ENCODE measurements at places on chromosomes 6 and 20. TPM values are rescaled to one million over a fixed set of nuclear protein-coding genes. Genes with fewer than 3 reads are reported as not detected.
A peak's percentile ranks its signal among the peaks of the same experiment; 100 is the strongest.

DNA sequence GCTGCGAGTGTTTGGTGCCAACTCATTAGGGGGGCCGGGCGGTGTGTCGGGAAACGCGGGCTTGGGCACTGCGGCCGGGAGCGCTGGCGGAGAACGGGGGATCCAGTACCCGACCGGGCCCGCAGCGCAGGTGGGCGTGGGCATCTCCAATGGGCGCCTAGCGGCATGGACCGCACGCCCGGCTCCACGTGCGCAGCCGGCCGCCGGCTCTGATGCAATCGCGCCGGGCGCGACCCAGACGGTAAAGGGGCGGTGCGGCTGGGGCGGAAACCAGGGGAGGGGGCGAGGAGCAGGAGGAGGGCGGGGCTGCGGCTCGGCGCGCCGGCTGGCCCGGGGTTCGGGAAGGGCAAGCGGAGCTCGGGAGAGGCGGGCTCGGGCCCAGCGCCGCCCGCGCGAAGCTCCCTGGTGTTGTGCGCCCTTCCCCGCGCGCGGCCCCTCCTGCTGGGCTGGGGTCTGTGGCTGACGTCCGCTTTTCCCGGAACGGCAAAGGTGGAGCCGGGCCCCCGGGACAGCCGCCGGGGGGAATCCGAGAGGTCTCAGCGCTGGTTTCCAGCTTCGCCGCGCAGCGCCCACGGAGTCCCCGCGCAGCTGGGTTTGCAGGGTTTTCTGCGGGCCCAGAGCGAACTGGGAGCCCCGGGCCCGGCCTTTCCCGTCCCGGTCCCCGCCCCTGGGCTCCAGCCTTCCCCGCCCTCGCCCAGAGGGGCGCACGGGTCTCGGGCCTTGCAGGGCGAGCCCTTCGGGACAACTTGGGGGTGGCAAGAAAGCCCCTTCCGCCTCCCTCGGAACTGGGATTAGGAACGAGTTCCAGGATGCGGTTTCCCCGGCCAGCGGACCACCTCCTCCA, 867 bp downstream of the MTHFD1L start:
- peak overlapping the region; percentile 94 for H3K4me3 ChIP-seq
- peaks cover 8% of the 10 kb centered on the region for H3K36me3 ChIP-seq
- peaks cover 39% of the 10 kb centered on the region for H3K4me1 ChIP-seq
- DNase-seq: peak; percentile 80
- H3K27ac ChIP-seq: peak overlapping the region; percentile 85

The GSTA2 gene
- total RNA-seq: not detected

The GNL1 gene
- 88.2 TPM for total RNA-seq

DNA sequence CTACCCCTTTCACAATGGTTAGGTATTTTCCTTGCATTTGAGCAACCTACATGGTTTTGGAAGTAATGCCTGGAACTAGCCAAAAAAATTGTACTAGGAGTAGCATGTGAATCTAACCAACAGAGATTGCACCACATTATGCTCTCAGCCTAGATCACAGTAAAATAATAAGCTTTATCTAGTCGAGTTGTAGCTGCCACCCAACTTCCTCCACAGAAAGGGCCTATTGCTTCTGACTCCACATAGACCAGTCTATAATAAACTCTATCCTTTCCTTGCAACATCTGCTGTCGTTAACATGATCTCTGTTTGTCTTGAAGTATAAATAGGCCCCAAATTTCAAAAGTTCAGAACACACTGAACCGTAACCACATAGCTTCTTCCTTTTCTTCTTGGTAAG, 375.5 kb downstream of the PKHD1 start:
- DNase-seq: no peak
- H3K36me3 ChIP-seq: no peaks in the 10 kb centered on the region
- H3K4me1 ChIP-seq: no peaks in the 10 kb centered on the region
- no peak overlapping the region for H3K27ac ChIP-seq
- no peak overlapping the region for H3K4me3 ChIP-seq

GRCh38 chr6:13479971-13480434, 7.4 kb downstream of the GFOD1 start:
- H3K36me3 ChIP-seq: peaks cover 20% of the 10 kb centered on the region
- H3K4me3 ChIP-seq: no peak overlapping the region
- H3K27ac ChIP-seq: no peak overlapping the region

DNA sequence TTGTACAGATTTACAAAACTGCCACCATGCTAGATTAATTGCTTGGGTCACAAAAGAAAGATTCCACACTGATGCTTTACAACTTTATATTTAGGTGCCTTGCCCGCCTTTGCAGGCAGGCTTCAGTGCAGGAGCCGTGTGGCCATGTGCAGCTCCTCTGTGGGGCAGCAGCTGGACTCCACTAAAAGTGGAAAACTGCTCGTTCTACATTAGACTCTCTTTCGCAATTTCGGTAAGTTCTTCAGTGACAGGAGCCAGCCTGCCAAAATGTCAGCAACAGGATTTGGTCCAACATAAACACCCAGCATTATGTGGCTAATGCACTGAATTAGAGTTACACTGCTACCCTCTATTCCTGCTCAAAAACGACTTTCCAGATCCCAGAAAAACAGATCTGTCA, 174.4 kb upstream of the KCNK16 start:
- no peaks in the 10 kb centered on the region for H3K36me3 ChIP-seq
- H3K27ac ChIP-seq: no peak overlapping the region
- peaks cover 10% of the 10 kb centered on the region for H3K27me3 ChIP-seq
- no peaks in the 10 kb centered on the region for H3K4me1 ChIP-seq
- H3K4me3 ChIP-seq: no peak overlapping the region

The TPD52L1 gene
- total RNA-seq: not detected

GRCh38 chr6:73503027-73503772, 17.6 kb downstream of the EEF1A1 start:
- peaks cover 43% of the 10 kb centered on the region for H3K36me3 ChIP-seq
- no peak for DNase-seq
- no peak overlapping the region for H3K4me3 ChIP-seq

- H3K36me3 ChIP-seq: peaks cover 26% of the 10 kb centered on the region
- peak overlapping the region; percentile 81 for H3K27ac ChIP-seq
- peak overlapping the region; percentile 96 for H3K4me3 ChIP-seq
Measured at GRCh38 chr6:85449388-85449817, 480 bp upstream of the NT5E start.

GRCh38 chr6:117381749-117382148, 44.0 kb downstream of the ROS1 start:
- no peak overlapping the region for H3K4me3 ChIP-seq
- H3K36me3 ChIP-seq: no peaks in the 10 kb centered on the region
- no peaks in the 10 kb centered on the region for H3K4me1 ChIP-seq
- H3K27me3 ChIP-seq: no peaks in the 10 kb centered on the region
- no peak overlapping the region for H3K27ac ChIP-seq

- H3K36me3 ChIP-seq: no peaks in the 10 kb centered on the region
- H3K27me3 ChIP-seq: peaks cover 13% of the 10 kb centered on the region
- no peaks in the 10 kb centered on the region for H3K4me1 ChIP-seq
- H3K27ac ChIP-seq: no peak overlapping the region
- H3K4me3 ChIP-seq: no peak overlapping the region
- DNase-seq: no peak
Measured at GRCh38 chr6:40732878-40733277, 145.7 kb upstream of the LRFN2 start.

DNA sequence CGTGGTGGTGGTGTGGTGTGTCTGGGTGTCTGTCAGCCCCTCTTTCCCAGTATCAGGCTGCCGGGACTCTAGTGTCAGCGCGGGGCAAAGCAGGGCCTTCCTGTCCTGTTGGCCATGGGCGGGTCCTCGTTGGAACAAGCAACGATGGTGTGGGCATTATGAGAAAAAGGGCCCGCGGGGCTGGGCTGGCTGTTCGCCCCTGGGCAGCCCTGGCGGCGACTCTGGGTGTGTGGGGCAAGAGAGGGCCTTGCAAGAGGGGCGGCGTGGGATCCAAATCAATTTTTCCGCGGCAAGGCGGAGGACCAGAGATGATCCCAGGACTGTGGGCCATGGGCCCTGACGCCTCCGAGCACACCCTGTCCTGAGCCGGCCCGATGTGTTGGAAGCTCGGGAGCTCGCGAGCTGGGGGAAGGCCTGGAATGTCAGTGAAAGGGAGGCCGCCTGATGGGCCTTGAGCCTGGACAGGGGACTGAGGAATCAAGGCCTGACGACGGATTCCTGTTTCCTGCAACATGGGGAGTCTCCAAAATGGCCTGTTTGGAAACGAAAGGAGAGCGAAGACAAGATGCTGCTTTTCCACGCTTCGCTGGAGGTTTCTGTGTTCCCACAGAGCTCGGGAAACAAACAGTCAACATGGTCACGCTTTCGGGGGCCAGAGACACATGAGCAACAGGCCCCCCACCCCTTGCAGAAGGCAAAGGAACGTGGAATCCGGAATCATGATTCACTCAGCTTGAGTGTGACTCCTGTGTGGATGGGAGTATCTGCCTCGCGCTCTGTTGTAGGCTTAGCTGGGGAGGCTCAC, 364.7 kb upstream of the DEFB115 start:
- H3K36me3 ChIP-seq: no peaks in the 10 kb centered on the region
- peaks cover 16% of the 10 kb centered on the region for H3K27me3 ChIP-seq
- H3K27ac ChIP-seq: no peak overlapping the region
- no peaks in the 10 kb centered on the region for H3K4me1 ChIP-seq

GRCh38 chr6:33211666-33212422, 3.5 kb downstream of the RING1 start:
- DNase-seq: no peak
- H3K36me3 ChIP-seq: peaks cover 41% of the 10 kb centered on the region
- H3K4me1 ChIP-seq: peaks cover 29% of the 10 kb centered on the region
- peak overlapping the region; percentile 4 for H3K27ac ChIP-seq

The TCF21 gene
- not detected for total RNA-seq

- DNase-seq: no peak
- no peaks in the 10 kb centered on the region for H3K36me3 ChIP-seq
- H3K4me3 ChIP-seq: no peak overlapping the region
- no peak overlapping the region for H3K27ac ChIP-seq
- no peaks in the 10 kb centered on the region for H3K27me3 ChIP-seq
Measured at GRCh38 chr20:35333606-35334005, 41.4 kb upstream of the FAM83C start.

GRCh38 chr20:46801003-46801702, 91.7 kb downstream of the SLC2A10 start:
- H3K4me1 ChIP-seq: no peaks in the 10 kb centered on the region
- H3K36me3 ChIP-seq: no peaks in the 10 kb centered on the region
- H3K27ac ChIP-seq: no peak overlapping the region
- H3K4me3 ChIP-seq: no peak overlapping the region
- no peak for DNase-seq

The PDYN gene
- not detected for total RNA-seq

DNA sequence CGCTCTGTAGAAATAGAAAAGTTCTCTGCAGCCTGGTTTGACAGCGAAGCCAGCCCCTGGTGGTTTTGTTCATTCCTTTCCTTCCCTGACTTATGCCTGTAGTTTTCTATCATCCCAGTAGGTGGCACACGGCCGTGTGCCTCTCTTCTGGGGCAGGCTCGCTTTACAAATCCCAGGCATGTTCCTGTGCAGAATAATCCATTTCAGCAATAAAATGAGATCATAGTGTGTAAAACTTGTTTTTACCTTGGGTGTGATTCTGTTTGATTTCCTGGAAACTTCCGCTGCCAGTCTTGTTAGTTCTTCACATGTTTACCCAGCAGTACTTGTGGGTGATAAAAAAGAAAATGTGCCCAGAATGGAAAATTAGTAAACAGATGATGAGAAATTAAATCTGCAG, 7.4 kb upstream of the INSM1 start:
- H3K36me3 ChIP-seq: no peaks in the 10 kb centered on the region
- H3K4me1 ChIP-seq: peaks cover 22% of the 10 kb centered on the region
- no peak for DNase-seq
- H3K27me3 ChIP-seq: peaks cover 47% of the 10 kb centered on the region
- no peak overlapping the region for H3K27ac ChIP-seq

The HBS1L gene
- 102 TPM for total RNA-seq

The RNF146 gene
- 18.7 TPM for total RNA-seq

The ZSCAN31 gene
- 1.5 TPM for total RNA-seq

The SYTL3 gene
- 232 TPM for total RNA-seq

- no peak overlapping the region for H3K4me3 ChIP-seq
- peaks cover under 1% of the 10 kb centered on the region for H3K27me3 ChIP-seq
- no peaks in the 10 kb centered on the region for H3K36me3 ChIP-seq
- H3K4me1 ChIP-seq: peaks cover 9% of the 10 kb centered on the region
- no peak overlapping the region for H3K27ac ChIP-seq
- no peak for DNase-seq
Measured at GRCh38 chr6:156189714-156190113, 587.5 kb upstream of the ARID1B start.

The SLC17A3 gene
- 1.6 TPM for total RNA-seq

- no peaks in the 10 kb centered on the region for H3K36me3 ChIP-seq
- no peak overlapping the region for H3K27ac ChIP-seq
- peaks cover 56% of the 10 kb centered on the region for H3K27me3 ChIP-seq
- no peak overlapping the region for H3K4me3 ChIP-seq
- no peak for DNase-seq
Measured at GRCh38 chr6:166306378-166307081, 1.7 kb downstream of the PRR18 start.

DNA sequence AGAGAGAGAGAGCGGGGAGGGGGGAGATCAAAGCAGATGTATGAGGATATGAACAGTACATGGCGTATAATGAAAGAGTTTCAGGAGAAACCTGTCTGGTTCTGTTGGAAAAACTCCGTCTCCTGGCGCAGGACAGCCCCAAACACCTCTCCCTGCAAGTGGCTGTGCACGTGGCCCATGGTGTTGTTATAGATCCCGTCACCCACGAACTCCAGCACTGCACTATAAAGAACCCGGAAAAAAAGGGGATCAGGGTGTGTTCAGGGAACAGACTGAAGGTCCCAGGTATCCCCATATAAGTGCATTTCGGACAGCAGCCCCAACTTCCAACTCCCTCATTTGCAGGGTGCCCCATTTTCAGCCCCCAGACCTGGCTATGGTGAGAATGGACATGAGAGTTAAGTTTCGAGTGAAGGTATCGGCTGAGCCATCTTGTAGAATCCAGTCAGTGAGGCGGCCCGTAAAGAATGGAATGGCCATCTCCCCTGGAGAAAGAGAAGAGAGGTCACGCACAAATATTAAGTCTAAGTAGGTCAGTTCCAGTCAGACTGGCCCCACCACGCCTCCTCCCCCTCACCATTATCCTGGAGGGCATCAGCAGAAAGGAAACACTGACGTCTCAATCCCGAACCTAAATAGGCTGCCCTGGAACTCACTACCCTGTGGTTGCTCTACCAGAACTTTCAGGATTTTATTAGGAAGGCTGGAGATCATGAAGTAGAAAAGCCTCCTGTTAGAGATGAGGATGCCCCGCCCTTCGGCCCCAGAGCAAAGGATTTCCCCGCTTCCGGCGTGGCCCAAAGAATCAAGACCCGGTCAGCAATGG, 1.3 kb downstream of the TAP1 start:
- H3K4me3 ChIP-seq: peak overlapping the region; percentile 99
- H3K4me1 ChIP-seq: peaks cover 63% of the 10 kb centered on the region
- peaks cover 81% of the 10 kb centered on the region for H3K36me3 ChIP-seq
- no peaks in the 10 kb centered on the region for H3K27me3 ChIP-seq
